ENCODE measurements at places on chromosomes 2 and 18. TPM values are rescaled to one million over a fixed set of nuclear protein-coding genes. Genes with fewer than 3 reads are reported as not detected.

GRCh38 chr2:39119732-39120520, 925 bp downstream of the SOS1 start:
- DNase-seq = peak; percentile 54

- DNase-seq = no peak
Measured at GRCh38 chr2:234075518-234075915, 25.0 kb downstream of the SPP2 start.

- DNase-seq = no peak
Measured at GRCh38 chr2:190533968-190534309, 583 bp downstream of the NEMP2 start.

GRCh38 chr2:230721712-230722111, 9.1 kb downstream of the CAB39 start:
- no peak for DNase-seq

GRCh38 chr2:120323214-120323613, 22.7 kb upstream of the INHBB start:
- DNase-seq = no peak

GRCh38 chr2:45607701-45608100, 3.4 kb downstream of the SRBD1 start:
- DNase-seq = no peak

DNA sequence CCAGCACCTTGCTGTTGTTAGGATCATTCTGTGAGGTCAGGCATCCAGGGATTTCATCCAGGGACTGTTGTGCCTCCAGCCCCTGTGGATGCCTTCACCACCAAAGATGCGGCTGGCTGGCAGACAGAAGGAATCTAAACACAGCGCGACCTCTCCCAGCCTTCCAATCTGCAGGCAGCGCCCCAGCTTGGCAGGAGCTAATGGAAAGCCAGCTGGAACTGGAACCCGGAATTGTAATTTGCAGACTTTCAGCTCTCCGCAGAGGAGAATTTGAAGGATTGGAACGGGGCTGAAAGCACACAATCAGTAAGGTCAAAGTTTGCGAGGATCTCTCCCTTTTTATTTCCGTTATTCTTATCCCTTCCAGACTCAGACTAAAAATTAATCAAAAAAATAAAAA, 127.8 kb downstream of the TRIB2 start:
- DNase-seq = no peak

DNA sequence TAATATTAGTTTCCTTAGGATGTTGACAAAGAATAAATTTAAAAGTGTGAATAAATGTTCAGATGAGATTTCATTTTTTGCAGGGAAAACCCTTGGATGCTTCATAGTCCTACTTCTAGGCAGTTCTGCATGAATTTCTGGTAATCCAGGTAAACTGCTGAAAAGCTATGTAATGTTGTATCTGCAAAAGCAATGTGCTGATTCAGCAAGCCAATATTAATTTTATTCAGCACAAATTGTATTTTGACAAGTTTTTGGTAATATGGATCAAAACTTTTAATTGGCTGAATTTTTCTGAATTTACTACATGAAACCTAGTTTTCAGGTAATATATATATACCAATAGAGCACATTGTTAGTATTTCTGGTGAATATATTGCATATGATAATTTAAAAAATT, 17.8 kb upstream of the RBBP8 start:
- no peak for DNase-seq

DNA sequence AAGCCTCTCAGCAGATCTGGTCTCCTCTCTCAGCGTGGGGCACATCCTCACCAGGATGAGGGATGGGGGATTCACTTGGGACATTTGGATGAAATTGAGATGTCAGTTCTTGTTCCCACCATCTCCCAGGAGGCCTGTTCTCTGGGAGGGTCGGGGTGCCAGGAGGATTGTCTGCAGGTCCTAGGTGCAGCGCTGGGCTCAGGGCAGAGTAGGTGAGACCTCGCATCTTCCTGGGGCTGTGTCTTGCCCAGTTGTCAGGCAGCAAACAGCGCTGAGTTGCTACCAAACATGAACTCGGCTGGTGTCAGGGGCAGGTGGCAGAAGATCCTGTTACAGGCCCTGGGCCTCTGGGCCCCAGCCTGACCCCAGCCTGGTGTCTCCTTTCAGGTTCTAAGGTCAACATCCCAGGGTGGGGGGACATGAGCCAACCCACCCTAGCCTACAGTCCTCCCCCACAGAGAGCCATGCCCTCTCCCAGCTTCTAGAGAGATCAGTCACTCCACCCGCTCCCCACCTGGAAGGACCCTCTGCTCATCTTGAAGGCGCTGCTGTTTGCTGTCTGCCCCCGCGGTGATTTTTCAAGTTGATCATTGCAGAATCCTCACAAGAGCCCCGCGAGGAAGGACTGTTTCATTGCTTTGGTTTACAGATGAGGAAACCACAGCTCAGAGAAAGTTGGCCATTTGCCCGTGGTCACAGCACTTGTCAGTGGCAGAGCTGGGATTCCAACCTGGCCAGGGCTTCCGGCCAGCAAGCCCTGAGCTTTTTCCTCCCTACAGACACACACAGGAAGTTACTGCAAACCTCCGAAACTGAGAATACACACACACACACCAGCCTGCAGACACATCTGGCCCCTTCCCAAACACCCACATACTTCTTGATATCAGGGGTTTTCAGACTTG, 83.9 kb downstream of the STPG4 start:
- no peak for DNase-seq

GRCh38 chr2:120293096-120294007, 40.7 kb downstream of the RALB start:
- no peak for DNase-seq

DNA sequence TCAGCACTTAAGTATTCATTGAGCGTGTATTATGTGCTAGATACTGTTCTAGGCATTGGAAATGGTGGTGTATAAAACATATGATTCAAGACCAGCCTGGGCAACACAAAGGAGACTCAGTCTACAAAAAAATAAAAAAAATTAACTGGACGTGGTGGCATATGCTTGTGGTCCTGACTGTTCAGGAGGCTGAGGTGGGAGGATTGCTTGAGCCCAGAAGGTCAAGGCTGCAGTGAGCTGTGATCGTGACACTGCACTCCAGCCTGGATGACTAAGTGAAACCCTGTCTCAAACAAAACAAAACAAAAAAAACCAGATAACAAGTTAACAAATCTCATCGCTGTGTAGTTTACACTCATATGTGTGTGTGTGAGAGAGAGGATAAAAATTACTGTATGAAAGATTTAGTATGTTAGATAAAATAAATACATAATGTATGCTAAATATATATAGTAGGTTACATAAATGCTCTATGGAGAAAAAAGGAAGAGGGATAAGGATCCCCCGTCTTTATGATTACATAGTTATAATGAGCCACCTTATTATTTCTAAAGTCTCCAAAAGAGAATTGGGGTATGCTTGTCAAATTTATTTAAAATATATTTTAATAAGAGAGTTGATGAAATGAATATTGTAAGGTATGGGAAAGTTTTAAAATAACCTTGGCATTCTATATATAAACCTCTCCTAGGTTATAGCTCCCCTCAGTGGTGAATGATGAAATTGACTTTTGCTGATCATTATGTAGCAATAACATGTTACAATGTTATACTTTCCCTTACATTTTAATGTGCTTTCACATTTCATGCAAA, 69.2 kb downstream of the EHBP1 start:
- DNase-seq = peak; percentile 59

GRCh38 chr2:112645310-112646101, at the start of gene SLC20A1:
Gene SLC20A1, plus strand, starts transcription at chr2:112645939. Its CDS starts 890 bp downstream, at chr2:112646829.
- DNase-seq = peak; percentile 89

GRCh38 chr2:54088719-54089118, 26.7 kb upstream of the ACYP2 start:
- DNase-seq = no peak

DNA sequence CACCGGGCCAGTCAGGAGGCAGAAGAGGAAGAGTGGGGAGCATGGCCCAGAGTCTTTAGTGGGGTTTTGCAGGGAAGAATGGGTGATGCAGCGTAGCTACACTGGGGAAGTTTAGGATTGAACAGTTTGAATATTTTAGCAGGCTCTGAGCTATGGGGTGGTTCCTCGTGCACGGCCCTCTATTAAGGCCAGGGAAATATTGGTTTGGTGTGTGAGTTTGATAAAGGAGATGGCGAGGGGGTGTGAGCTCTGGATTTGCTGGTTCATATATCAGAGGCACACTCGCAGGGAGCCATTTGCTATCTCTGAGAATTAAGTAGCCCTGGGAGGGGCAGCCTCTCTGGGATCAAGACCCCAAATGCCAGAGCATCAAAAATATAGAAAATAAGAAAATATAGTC, 50.1 kb downstream of the BOLA3 start:
- no peak for DNase-seq

DNA sequence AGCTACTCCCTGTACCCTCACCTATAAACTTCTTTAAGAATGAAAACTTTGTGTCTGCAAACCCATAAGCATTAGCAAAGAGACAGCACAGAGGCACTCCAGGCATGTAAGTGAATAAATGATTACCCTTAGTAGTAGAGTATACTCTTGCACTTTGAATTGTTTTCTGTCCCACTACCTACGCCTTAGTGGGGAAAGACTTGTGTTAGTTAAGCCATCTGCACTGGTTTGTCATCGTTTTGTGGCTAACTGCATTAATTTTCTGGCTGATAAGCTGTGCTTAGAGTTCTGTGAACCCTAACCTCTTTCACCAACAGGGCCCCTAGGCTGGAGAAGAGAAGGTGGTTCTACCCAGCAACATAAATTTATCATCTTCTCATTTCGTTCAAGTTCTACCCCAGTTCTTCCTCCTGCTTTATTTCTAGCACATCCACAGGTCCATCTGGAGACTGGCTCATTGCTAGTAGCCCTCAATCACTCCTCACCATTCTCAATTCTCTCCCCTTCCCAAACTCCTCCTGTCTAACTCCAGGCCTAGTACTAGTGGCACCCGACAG, 710 bp downstream of the LMAN2L start:
- no peak for DNase-seq

DNA sequence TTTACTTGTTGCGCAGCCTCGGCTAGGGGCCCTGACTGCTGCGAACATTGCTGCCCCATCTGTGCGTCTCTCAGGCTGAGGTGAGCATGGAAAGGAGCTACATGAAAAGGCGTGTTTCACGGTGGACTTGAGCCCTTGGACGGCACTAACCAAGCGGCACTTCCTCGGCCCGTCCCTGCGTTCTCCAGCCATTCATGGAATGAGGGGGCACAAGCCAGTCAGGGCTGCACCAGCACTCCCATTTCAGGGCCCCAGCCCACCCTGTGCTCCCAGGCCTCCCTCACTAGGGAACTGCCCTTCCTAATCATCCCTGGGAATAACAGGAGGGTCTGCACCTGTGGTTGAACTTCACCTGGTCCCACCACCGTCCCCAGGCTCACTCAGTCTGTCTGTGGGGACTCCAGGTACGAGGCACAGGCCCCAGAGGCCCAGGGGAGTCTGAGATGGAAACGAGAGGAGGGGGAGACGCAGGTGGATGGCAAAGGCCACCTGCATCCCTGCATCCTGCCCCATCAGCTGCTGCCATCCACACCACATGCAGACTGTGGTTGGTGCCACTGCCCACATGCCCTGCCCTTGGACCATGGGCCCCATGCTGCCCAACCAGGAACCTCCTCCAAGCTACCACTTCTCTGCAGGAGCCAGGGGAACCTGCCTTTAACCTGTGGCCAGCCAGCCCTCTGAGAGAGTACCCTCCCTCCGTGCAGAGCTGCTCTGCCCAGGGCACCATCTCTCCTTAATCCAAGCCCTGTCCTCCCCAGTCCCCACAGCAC, 99.7 kb downstream of the EIPR1 start:
- no peak for DNase-seq

DNA sequence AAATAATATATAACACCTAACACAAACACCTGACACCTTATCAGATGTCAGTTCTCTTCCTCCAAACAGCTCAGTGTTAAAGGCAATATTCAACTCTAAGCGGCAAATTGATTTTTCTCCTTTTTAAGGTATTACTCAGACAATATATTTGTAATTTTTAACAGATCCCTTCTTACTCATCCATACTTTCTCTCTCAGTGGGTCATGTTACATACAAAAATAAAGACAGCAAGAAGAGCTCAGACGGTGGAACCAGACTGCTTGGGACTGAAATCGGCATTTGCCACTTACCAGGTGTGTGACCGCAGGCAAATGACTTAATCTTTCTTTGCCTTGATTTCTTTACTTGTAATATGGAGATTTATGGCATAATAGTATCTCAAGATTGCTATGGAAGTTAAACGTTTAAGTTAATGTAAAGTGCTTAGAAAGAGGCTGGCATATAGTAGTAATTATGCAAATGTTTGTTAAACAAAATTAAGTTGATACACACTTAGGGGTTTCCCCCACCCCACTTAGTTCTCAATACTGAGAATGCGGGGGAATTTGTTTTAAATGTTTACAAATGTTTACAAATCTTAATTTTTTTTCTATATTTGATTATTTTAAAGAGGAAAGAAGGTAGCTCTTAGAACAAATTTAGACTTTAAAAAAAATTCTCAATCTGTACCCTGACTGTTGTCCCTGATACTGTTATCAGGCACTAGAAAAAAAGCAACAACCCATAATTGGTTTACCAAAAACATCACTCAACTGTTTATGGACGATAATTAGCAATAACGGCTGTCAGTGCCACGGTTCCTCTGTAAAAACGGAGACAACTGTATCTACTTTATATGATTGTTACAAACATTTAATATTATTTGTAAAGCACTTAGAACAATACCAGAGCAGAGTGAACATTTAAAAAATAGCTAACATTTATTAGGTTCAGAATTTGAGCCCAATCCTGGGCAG, 25.6 kb downstream of the MAP3K2 start:
- no peak for DNase-seq

- DNase-seq = no peak
Measured at GRCh38 chr2:217521820-217522219, 481.0 kb downstream of the TNS1 start.

GRCh38 chr18:63346480-63347183, 20.4 kb downstream of the KDSR start:
- DNase-seq = no peak

GRCh38 chr18:6746386-6746960, 17.0 kb downstream of the ARHGAP28 start:
- DNase-seq = no peak

The ERMN gene
- polyA plus RNA-seq = 0.27 TPM

The ALPG gene
- not detected for polyA plus RNA-seq

The FIGN gene
- 9.7 TPM for polyA plus RNA-seq

The NRP2 gene
- 69.1 TPM for polyA plus RNA-seq

The CIAO1 gene
- 70.7 TPM for polyA plus RNA-seq

The RTN4 gene
- polyA plus RNA-seq = 352 TPM

The SLC19A3 gene
- polyA plus RNA-seq = 15.8 TPM

Data from renal cortex interstitium (tissue), 15 donors.